CD4-positive, alpha-beta T cell treated with Interleukin-17A for 1 hour (primary cell): ENCODE measurements at places on chromosomes 5 and 9.

DNA sequence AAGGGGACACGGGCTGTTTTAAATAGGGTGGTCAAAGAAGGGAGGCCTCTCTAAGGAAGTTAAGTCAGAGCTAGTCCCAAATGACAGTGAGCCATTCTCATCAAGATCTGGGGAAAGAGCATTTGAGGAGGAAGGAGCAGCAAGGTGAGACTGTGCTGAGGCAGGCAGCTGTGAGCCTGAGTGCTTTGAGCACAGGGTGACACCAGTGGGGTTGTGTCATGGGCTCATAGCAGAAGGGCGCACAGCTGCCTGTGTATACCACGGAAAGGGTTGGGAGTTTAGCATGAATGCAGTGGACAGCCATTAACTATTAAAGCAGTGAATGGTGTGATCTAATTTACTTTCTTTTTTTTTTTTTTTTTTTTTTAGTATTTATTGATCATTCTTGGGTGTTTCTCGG lies 19.2 kb downstream of the DMRT1 start:
- no peak for DNase-seq

DNA sequence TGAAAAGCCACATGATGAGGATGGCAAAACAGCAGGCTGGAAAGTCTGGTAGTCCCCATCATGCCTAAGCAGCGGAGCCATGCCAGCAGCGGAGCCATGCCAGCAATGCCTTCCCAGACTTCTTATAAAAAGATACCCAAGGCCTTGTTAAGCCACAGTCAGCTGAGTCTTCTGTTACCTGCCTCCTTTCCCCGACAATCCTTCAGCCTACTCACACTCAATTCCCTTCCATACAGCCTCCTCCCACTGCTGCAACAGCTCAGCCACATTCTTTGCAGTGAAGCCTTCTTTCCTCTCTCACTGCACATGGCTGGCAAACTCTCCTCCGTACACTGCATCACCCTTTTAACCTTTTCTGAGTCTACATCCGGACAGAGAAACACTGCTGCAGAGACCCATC lies 114.9 kb downstream of the AUH start:
- DNase-seq, result no peak

- no peak for DNase-seq
These were observed 58.1 kb downstream of the ADAMTS6 start for GRCh38 chr5:65423623-65424022.

DNA sequence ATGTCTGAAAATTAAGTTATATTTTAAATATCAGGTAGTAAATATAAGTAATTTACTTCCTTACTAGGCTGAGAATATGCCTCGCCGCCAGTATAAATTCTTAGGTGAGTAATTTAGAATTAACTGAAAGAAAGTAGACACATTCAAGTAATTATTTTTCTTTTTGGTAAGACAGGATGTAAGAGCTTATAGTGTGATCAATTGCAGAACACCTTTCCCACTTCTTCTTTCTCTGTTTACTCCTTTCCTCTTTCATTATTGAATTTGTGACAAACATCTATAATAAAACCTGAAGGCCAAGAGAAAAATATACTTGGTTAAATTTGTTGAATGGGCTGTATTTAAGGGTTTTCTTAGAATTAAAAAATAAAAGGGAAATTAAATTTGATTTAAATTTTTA lies 195.1 kb upstream of the CDKN2B start:
- DNase-seq, result no peak

DNA sequence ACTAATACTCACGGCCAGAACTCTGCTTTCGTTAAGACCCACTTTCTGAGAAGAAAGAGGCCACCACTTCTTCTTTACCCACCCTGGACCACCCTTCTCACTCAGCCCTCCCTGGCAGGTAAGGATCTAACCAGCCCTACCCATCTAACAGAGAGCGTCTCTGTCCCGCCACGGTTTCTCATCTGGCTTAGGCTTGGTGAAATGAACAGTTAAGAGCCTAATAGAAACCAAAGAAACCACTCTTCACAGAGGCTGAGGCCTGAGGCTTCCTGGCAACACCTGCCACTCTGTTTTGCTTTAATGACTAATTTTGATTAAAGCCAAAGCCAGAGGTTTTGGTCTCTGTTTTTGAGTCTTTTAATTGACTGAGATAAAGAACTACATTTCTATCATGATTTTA lies 354.1 kb upstream of the SLC30A5 start:
- no peak for DNase-seq

DNA sequence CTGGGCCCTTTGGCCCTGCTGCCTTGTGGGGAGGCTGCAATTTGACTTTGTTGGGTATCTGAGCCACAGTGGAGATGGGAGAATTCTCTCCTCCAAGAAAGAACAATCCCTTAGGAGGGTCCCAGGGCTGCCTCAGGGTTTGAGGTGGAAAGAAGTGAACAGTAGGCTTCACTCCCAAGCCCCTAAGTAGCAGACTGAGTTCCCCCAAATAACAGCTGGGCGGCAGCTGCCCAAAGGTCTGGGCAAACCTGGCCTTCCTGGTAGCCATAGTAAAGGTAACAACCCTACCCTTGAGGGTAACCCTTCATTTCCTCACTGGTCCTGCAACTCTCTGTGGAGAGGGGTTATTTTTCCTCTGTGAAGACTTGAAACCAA lies 746 bp downstream of the RGS3 start:
- no peak for DNase-seq

DNA sequence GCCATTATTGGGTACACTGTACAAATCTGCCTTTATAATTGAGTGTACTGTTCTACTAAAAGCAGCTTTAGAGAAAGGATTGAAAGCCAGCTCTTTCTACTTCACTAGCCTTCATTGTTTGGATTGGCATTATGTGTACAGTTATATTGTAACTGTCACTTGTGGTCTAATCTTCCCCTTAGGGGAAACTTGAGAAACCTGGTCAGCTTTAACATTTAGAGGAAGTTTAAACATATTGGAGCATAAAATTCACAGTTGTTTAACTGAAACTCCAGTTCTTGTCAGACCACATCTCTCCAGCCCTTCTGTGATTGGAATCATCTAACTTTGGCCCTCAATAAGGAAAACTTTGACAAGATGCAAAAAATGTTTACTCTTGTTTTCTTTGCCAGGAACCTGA lies 24.6 kb downstream of the PIK3R1 start:
- no peak for DNase-seq

DNA sequence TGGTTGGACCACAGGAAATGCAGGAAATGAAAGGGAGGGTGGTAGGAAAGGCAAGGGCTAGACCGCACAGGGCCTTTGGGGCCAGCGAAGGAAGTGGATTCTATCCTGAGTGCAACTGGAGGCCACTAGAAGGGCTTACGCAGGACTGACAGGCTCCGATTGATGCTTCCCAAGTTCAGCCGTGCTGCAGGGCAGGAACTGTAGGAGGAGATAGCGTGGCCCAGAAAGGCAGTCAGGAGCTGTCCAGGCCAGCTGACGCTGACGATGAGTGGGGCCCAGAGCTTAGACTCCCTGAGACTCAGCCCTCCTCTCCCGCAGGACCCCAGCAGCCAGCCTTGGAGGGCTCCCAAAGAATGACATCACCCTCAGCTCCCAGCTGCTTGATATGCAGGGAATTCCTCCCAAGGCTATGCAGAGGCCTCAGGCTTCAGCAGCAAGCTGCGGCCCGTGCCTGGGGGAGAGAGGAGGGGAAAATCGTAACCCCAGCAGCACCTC lies 48.8 kb downstream of the KCNIP1 start:
- no peak for DNase-seq

GRCh38 chr9:18456624-18457237 lies 17.2 kb upstream of the ADAMTSL1 start:
- DNase-seq, result no peak

DNA sequence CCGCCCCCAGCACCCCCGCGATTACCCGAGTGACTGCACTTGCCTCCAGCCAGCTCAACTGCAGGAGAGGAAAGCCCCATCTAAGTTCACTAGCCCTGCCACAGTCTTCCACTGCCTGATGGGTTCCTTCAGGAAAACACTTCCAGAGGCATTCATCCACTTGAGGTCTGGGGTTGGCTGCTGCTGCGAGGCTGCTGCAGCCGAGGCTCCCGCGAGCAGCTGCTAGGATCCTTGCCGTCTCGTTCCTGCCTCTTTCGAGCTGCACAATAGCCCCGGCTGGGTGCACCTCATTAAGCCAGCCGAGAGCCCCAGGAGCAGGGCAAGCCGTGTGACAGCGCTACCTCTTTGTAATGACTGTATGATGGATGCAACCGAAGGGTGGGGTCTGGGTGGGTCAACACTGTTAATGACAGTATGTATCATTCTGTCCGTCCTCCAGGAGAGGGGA lies 24.2 kb upstream of the ELAVL2 start:
- no peak for DNase-seq

- no peak for DNase-seq
These were observed 680 bp downstream of the GPX8 start for GRCh38 chr5:55160493-55161209.

- no peak for DNase-seq
These were observed 19.7 kb upstream of the HSDL2 start for GRCh38 chr9:112360047-112360804.

DNA sequence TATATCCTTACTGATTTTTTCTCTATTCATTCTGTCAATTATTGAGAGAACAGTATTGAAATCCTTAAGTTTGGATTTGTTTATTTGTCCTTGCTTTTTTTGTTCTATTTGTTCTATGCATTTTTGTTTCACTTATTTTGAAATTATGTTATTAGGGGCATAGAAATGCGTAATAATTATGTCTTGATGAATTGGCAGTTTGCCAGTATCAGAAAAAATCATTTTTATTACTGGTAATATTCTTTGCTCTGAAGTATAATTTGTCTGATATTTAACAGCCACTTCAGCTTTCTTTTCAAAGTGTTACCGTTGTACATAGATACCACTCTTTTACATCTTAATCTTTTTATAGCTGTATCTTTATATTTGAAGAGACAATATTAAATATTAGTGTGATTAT lies 2090.9 kb upstream of the WWC1 start:
- no peak for DNase-seq

DNA sequence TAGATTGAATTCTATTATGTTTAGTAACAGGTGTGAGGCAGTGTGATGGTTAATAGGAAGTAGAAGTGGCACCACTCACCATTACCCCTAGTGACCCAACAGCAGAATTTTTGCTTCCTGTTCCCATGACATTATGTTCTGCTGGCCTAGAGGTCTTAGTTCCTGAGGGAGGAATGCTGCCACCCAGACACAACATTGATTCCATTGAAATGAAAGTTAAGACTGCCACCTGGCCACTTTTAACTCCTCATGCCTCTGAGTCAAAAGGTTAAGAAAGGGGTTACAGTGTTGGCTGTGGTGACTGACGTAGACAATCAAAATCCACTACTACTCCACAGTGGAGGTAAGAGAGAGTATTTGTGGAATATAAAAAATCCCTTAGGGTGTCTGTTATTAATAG lies 218.9 kb upstream of the NMUR2 start:
- no peak for DNase-seq

DNA sequence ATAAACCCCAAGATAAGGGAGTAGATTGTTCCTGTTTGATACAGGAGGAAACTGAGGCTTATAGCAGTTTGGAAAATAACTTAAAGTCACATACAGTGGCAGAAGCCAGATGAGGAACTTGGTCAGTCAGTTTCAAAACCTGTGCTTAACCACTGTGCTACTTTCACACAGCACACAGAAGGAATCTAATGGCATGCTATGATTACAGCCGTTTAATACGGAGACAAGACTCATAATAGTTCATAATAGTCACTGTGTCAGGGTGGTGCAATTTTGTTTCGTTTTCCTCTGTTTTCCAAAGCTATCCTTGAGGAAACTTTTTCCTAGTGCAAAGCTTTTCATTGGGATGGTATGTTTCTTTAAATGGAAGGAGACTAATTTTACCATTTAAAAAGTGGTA lies 112.3 kb downstream of the GCNT1 start:
- no peak for DNase-seq

DNA sequence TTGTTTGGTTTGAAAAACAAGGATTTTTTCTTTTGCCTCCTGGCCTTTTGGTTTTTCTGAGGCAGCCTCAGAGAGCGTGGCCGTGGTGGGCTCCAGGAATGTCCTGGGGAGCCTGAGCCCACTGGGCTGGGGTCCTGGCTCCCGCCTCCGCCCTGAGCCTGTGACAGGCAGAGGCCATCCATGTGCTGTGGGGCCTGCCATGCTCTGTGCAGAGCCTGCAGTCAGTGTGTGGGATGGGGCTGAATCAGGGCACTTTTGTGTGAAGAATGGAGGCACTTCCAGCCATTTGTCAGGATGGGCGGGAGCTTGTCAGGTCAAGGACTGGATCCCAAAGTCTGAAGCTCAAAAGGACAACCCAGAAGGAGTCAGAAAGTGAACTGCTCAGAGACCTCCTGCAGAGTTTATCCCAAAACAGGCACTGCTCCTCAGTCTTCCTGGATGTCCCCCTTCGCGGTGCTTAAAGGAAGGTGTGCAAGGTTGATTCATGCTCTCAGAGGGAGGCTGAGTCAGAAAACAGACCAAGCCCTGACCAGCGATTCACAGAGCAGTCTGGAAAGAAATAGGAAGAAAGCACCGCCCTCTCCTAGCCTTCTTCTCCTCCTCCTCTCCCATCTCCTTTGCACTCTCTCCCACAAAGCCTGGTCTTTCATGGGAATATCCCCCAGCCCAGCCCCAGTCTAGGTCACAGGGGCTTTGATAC lies 53.2 kb downstream of the MVB12B start:
- DNase-seq, result no peak

DNA sequence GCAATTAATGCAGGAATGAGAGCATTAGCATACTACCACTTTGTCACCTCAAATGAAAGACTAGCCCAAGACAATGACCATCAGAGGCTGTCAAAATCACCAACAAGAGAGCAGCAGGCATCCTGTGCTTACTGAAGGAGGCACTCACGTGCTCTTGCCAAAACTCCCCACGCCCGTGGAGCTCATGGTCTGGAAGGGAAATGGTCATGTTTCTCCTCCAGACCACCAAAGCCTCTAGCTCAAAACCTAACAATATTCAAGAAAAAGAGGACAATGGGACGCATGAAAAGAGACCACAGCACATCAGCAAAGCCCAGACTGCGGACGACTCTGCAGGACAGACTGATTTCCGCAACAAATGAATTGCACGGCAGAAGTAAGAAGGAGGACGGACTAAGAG lies 12.8 kb downstream of the AKNA start:
- DNase-seq, result no peak

GRCh38 chr9:91589101-91589553 lies 165.5 kb upstream of the NFIL3 start:
- no peak for DNase-seq

GRCh38 chr9:109730228-109730627 lies 49.8 kb upstream of the PALM2AKAP2 start:
- no peak for DNase-seq

DNA sequence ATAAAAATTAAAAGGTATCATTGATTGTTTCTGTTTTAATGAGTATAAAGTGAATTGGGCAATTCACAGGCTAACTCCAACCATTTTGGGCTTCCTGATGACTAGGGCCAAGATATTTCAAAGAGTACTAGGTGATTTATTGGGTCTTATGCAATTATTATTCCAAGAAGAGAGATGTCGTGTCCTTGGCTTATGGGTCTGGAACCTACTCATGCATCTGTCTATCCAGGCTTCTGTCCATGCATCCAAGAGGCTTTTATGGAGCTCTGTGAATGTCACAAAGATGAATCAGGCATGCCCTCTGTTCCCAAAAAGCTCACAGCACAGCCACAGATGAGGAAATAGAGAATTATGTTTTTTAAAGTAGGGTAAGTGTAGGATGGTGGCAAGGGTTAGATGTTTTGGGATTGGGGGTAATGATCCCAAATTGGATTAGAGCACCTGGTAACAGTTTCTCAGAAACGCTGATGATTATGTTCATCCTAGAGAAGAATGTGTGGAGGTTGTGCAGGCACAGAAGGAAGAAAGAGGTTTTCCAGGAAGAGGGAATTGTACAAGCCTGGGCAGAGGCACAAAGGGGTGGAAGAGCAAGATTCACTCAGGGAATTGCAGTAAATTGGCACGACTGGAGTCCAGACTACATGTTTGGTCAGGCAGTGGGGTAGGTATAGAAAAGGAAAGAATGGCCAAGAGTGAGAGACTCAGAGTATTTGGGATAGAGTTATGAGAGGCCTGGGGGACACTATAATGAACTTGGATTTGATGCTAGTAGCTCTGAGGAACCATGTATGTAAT lies 83.0 kb upstream of the TNC start:
- DNase-seq, result no peak
